ENCODE measurements at places on chromosomes 6 and 20.
A peak's percentile ranks its signal among the peaks of the same experiment; 100 is the strongest.

- DNase-seq: no peak
Observed at GRCh38 chr6:63672582-63673129, 37.1 kb downstream of the PHF3 start.

DNA sequence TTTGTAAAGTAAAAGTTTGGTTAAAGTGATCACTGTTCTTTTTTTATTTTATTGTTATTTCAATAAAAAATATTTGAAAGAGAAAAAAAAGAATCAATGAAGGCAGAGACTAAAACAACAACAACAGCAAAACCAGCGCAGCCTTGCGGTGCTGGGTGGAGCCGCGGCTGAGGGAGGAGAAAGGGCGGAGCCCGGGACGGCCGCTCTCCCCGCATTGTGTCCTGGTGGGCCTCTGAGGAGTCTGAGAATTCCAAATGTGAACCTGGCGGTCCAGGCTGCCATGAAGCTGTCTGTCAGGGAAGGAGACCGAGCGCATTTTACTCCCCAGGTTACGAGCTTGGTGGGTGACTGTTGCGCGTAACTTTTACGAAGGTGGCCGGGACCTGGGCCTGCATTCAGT, 43.2 kb downstream of the TMEM242 start:
- DNase-seq: no peak

DNA sequence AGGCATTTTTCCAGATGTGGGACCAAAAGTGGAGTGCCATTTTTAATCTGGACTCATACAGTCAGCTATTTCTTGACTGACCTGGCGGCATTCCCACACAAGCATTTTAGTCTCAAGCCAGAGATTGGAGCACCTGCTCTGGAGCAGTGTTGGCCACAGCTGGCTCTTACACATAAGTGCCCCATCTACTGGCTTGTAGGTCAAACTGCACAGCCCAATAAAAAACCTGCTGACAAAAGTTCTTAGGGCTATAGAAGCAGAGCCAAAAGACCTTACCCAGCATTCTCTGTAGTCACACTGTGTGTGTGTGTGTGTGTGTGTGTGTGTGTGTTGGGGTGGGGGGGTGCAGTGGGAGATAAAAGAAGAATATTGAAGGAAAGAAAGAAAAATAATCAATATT, 38.6 kb upstream of the SENP6 start:
- DNase-seq: peak; percentile 26

DNA sequence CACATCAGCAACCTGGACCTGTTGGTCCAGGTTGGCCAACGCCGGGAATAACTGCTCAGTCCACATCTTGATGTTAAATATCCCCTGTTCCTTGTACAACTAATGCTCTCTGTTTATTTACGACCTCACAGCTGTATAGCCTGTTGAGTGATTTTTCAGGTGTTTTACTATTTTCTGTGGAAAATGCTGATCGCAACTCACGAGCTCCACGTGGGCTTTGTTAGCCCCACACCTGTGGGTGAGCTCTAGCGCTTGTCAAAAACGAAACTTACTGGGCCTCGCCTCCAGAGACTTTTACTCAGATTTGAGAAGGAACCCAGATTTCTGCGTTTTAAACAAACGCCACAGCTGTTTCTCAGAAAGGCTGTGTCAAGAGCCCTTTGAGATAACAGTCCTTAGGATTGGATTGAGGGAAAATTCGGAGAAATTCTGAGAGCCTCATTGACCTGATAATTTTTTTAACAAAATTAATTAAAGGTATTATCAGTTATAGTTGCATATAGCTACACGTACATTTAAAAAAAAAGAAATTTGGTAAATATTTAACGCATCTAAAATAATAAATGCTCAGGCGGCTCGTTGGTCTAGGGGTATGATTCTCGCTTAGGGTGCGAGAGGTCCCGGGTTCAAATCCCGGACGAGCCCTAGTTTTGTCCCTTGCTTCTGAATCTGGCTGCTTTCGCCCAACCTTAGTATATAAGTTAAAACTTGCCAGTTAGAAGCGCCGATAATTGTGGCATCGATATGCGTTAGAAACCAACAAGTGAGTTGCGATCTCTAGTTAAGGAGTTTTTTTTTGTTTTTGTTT, 16.7 kb downstream of the HMGN4 start:
- no peak for DNase-seq

DNA sequence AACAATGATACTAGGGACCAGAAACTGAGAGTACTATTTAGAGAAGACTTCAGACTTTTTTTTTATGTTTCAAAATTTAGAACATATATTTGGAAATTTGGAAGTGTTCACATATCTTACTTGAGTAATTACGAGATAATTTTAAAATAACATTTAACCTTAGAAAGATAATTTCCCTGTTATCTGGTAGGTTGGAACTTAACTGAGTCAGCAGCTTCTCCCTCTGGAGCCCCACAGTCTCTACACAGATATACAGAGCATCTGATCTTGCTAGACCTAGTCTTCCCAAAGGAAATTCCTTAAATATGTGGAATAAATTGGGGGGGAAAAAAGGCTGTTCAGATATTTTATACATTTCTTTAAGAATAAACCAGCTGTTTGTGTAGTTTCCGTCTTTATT, 48.6 kb downstream of the TSPYL4 start:
- DNase-seq: no peak

DNA sequence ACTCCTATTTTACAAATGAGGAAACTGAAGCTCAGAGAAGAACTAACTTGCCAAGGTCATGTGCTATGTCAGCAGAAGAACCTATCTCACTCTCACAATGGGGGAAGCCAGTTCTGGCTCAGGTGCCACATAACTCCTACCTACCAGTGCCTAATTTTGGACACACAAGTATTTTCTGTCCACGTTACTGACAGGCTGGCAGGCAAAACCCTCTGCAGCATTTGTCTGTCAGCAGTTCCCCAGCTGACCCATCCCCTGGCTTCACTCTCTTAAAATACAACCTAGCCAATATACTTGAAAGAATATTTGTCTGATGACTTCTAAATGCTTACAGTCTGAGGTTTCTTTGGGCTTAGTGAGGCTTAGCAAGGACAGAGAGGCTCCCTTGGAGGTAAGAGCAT, 15.5 kb downstream of the GSS start:
- no peak for DNase-seq
